ENCODE measurements at places on chromosomes 4 and X. TPM values are rescaled to one million over a fixed set of nuclear protein-coding genes. Genes with fewer than 3 reads are reported as not detected.

DNA sequence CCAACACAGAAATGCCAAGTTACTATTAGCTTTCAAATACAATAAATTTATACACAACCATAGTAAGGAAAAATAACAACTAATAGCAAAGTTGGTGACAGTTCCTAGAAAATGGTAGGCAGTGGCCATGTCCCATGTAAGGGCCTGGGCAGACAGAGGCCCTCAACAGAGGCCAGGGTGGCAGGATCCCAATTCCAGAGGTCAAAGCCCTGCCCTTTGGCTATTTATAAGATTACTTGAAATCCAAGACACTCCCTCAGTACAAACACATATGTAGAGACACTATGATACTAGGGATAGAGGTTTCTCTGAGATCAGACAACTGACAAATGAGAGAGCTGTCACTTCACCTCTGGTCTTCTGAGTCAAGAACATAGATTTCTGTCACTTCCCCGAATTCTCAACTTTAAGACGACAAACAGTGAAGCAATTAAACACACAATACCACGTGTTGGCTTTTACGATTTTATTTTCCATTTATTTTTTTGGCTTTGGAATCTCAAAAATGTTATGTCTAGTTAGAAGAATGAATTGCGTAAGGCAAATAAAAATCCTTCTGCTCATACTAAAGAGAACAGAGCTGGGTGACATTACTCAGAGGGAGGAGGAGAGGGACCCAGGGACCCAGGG, 16.3 kb upstream of the MAOB start:
- no peaks in the 10 kb centered on the region for H3K27me3 ChIP-seq
- DNase-seq: no peak
- no peaks in the 10 kb centered on the region for H3K36me3 ChIP-seq
- no peak overlapping the region for H3K4me3 ChIP-seq
- no peak overlapping the region for H3K27ac ChIP-seq

DNA sequence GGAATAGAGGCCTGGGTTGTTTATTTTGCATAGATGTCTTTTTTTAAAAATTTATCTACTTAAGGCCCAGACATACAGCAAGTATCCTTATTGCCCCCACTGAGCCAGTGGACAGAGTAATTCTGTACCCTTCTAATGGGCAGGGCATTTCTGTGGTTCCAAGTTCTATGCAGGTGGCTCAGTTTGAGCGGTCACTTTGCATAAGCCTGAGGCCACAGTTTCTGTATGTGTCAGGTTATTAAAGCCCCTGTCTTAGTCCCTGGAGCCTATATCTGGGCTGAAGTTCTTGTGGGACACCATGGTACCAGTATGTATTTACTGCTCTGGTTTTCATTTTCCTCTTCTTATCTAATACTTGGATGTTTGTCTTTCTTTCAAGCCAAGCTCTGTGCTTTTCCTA, 168.8 kb downstream of the MID1IP1 start:
- no peak overlapping the region for H3K27ac ChIP-seq
- no peak overlapping the region for H3K4me3 ChIP-seq
- no peaks in the 10 kb centered on the region for H3K36me3 ChIP-seq
- H3K4me1 ChIP-seq: no peaks in the 10 kb centered on the region
- DNase-seq: no peak
- H3K27me3 ChIP-seq: peaks cover 2% of the 10 kb centered on the region

DNA sequence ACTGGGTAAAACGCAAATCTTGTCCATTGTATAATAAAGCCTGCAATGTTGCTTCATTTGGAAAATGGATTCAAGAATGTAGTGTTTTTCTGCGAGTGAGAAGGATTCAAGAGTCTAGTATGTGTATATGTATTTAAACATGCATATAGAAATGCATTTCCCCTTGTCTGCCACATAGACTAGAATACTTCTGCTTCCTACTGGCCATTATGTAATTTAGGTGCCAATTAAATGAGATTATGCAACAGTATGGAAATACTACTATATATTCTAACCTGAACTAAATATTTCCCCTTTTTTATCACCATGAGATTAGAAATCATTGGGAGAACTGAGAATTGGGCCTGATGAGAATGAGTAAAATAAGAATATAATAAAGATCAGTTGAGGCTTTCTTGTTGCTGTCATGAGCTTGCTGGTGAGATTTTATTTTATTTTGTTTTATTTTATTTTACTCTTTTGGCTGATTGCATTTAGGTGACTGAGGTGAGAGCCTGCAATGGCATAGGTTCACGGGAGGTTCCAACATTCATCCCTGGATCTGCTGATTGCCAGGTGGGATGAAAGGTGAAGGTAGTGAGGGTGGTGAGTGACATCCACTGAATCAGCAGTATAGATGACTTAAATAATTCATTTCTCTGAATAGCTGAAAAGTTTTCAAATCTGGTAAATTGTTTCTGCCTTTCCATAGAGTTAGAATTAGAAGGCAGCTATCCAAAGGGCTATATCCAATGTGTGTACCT, 95.6 kb upstream of the SLC4A4 start:
- H3K36me3 ChIP-seq: no peaks in the 10 kb centered on the region
- H3K27me3 ChIP-seq: no peaks in the 10 kb centered on the region
- H3K4me1 ChIP-seq: peaks cover 7% of the 10 kb centered on the region
- no peak overlapping the region for H3K27ac ChIP-seq
- H3K4me3 ChIP-seq: no peak overlapping the region

DNA sequence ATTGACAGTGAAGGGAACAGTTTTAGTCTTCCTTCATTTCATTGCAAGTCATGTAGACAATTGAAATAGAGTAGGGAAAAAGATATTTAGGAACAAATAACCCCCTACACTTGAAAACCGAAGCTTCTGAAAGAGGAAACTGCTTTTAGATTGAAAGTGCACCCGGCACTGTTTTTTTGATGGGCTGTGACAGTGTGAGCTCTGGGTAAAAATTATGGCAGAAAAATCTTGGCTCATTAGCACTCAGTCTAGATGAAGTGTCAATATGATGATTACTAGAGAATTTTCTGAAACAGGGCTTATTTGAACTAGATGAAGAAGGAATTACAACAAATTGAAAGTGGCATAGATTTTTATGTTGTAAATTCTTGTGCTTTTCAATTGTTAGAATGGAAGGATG, 1132.4 kb downstream of the RAPGEF2 start:
- H3K27ac ChIP-seq: no peak overlapping the region
- DNase-seq: no peak
- no peaks in the 10 kb centered on the region for H3K4me1 ChIP-seq
- no peaks in the 10 kb centered on the region for H3K36me3 ChIP-seq
- no peaks in the 10 kb centered on the region for H3K27me3 ChIP-seq
- no peak overlapping the region for H3K4me3 ChIP-seq

DNA sequence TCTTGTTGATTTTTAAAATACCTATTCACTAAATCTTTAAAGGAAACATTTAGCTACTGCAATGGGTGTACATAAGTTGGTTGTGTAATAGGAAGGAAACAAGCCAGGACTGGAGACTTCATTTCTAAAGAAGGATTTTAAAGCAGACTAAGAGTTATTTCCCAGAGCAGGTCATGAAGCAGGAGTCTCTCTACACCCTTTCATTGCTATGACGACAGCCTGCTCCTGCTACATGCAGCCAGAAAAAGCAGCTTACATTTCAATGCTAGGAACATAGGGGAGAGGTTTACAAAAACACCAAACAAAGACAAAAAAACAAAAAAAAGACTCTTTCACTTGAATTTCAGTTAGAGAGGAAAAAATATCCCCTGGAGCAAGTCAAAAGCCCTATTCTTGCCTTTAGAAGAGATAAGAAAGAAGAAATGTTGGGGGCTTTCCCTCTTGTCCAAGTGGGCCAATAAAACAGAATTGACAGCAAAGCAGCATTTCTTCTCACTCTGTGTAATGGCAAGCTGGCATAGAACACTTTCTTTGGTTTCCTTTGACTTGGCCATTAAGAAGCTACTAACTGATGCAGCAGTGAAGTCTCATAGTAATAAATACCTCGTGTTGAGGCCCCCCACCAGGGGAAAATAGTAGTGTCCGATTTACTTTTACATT, 3.4 kb downstream of the SPARCL1 start:
- H3K36me3 ChIP-seq: no peaks in the 10 kb centered on the region
- no peaks in the 10 kb centered on the region for H3K27me3 ChIP-seq
- DNase-seq: peak; percentile 73

- H3K27me3 ChIP-seq: no peaks in the 10 kb centered on the region
- DNase-seq: no peak
- H3K36me3 ChIP-seq: no peaks in the 10 kb centered on the region
- H3K4me3 ChIP-seq: no peak overlapping the region
- no peaks in the 10 kb centered on the region for H3K4me1 ChIP-seq
These were observed 257.3 kb upstream of the TAPT1 start for GRCh38 chr4:16483540-16483939.

DNA sequence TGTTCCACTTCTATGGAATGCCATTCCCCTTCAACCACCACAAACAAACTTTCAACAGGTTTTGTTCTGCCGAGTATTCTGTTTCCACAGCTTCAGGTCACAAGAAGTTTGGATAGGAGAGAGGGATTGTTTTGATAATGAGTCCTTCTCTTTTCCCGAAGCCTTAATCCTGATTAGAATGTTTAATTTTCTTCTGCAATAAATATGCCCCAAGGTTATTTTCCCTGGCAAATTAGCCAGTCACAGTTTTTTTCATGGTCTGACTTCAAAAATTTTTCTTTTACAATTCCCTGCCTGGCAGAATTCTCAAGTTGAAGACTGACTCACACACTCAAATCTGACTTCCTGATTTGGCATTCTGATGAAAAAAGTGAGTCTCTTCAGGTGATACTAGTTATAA, 33.1 kb upstream of the EDNRA start:
- no peak overlapping the region for H3K4me3 ChIP-seq
- H3K27me3 ChIP-seq: no peaks in the 10 kb centered on the region
- no peak overlapping the region for H3K27ac ChIP-seq
- H3K4me1 ChIP-seq: no peaks in the 10 kb centered on the region

DNA sequence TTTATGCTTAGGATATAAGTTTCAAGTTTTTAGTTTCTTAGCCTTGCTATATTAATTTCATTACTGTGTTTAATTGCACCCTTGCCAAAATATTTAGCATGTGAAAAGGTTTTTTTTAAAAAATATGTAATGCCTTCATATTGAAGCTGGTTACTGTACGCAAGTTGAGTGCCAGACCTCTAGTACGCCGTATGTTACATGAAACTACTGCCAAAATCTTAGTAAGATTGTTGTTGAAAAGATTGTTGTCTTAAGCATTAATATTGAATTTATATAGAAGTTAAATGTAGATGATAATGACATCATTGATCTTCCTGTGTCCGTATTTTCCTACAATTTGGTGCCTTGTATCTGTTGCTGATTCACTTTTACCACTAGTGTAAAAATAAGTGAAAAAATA, 37.1 kb downstream of the FAM133A start:
- no peak overlapping the region for H3K4me3 ChIP-seq
- H3K27ac ChIP-seq: no peak overlapping the region
- no peaks in the 10 kb centered on the region for H3K4me1 ChIP-seq
- DNase-seq: no peak
- H3K36me3 ChIP-seq: no peaks in the 10 kb centered on the region
- no peaks in the 10 kb centered on the region for H3K27me3 ChIP-seq

- no peaks in the 10 kb centered on the region for H3K36me3 ChIP-seq
- H3K27ac ChIP-seq: no peak overlapping the region
- DNase-seq: no peak
- H3K4me3 ChIP-seq: no peak overlapping the region
These were observed 93.6 kb downstream of the MMRN1 start for GRCh38 chr4:89988268-89988667.

GRCh38 chrX:29590921-29591320, 624.4 kb upstream of the MAGEB2 start:
- no peak overlapping the region for H3K27ac ChIP-seq
- no peaks in the 10 kb centered on the region for H3K4me1 ChIP-seq
- no peak for DNase-seq

GRCh38 chrX:129632443-129632842, 22.3 kb downstream of the APLN start:
- no peak overlapping the region for H3K27ac ChIP-seq
- H3K36me3 ChIP-seq: no peaks in the 10 kb centered on the region
- no peak overlapping the region for H3K4me3 ChIP-seq
- DNase-seq: no peak
- H3K27me3 ChIP-seq: no peaks in the 10 kb centered on the region

DNA sequence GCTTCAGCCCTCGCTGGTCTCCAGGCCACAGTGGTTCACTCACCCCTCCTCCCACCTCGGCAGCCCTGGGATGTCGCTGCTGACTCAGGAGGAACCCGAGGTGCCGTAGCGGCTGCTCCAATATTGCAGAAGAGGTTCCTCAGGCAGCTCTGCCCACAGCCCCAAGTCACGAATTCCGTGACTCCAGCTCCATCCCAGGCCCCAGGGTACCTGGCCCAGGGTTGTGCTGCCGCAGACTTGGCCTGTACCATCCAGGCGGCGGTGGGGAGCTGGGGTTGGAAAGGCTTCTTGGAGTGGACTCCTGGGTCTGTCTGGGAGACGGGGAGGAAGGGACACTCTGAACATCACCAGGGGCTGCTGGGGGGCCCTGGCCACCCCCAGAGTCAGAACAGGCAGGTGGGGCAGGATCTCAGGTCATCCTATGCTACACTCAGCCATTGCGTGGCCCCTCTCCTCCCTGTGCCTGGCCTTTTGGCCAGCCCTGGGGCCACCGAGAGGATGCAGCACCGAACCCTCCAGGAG, 728 bp upstream of the HGFAC start:
- H3K27ac ChIP-seq: no peak overlapping the region
- H3K4me1 ChIP-seq: no peaks in the 10 kb centered on the region
- no peaks in the 10 kb centered on the region for H3K36me3 ChIP-seq
- DNase-seq: no peak
- no peaks in the 10 kb centered on the region for H3K27me3 ChIP-seq

DNA sequence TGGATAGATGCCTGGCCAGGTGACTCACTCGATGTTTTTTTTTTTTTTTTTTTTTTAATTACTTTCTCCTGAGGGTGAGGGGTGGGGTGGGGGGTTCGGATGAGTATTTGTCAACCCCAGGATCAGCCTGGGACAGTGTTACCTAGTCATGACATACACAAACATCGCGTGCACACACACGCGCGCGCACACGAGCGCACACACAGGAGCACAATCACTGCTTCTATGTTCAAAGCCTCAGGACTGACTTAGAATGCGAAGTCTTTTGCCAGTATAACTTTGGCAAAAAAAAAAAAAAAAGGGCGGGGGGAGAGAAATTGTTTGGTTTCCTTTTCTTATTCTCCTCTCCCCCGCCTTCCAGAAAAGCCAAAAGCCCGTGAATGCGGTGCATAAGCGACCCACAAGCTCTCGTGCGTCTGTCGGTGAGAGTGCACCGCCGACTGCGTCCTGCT, 115.0 kb upstream of the TEX13C start:
- H3K27me3 ChIP-seq: peaks cover 9% of the 10 kb centered on the region
- no peak for DNase-seq
- peak overlapping the region; percentile 60 for H3K4me3 ChIP-seq
- no peaks in the 10 kb centered on the region for H3K36me3 ChIP-seq
- H3K4me1 ChIP-seq: no peaks in the 10 kb centered on the region
- no peak overlapping the region for H3K27ac ChIP-seq

DNA sequence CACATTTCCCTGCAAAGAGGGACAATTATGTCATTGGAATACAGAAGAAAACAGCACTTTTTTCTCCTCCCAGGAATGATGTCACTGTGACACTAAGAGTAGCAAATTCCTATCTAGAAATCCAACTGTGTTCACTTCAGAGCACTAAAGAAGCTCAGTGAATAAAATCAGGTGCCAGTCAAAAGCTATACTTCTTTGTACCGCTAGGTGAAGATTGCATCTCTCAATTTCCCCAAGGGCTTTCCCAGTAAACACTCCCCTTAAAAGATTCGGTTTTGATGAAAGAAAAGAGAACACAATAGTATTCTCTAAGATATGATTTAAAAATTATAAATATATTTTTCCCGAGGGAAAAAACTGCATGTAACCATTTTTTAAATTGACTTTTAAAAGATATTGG, 104.7 kb upstream of the MID1 start:
- no peak overlapping the region for H3K4me3 ChIP-seq
- no peak overlapping the region for H3K27ac ChIP-seq

The SMR3B gene
- not detected for total RNA-seq

The KLHL4 gene
- total RNA-seq: 2.1 TPM

The SCD5 gene
- 41.2 TPM for total RNA-seq

The AKAP14 gene
- total RNA-seq: not detected

The STK32B gene
- total RNA-seq: 18.2 TPM

The TLL1 gene
- total RNA-seq: 10.0 TPM

All from kidney (tissue), 22 donors.